Bronchial smooth muscle cell (primary cell): ENCODE measurements at places on chromosomes 2 and 18. TPM values are rescaled to one million over a fixed set of nuclear protein-coding genes. Genes with fewer than 3 reads are reported as not detected.

The TACR1 gene
- 0.16 TPM in 1 of 2 replicates, not detected in the other for total RNA-seq

The IL36A gene
- total RNA-seq, result not detected in 2 replicates

The TUBB6 gene
- total RNA-seq, result 377 and 531 TPM in 2 replicates

The NEU4 gene
- 0.16 and 0.17 TPM in 2 replicates for total RNA-seq

The PCARE gene
- total RNA-seq, result not detected in 2 replicates

The CDK15 gene
- total RNA-seq, result 5.8 and 15.2 TPM in 2 replicates

The FTCDNL1 gene
- 1.1 and 1.2 TPM in 2 replicates for total RNA-seq

The DHRS9 gene
- 1.3 TPM in 1 of 2 replicates, not detected in the other for total RNA-seq

The NPC1 gene
- total RNA-seq, result 23.7 and 40.2 TPM in 2 replicates

The NEUROD1 gene
- total RNA-seq, result not detected in 2 replicates

The TSPYL6 gene
- total RNA-seq, result not detected in 2 replicates

The MC2R gene
- not detected in 2 replicates for total RNA-seq

The ZNF396 gene
- 1.4 and 2.2 TPM in 2 replicates for total RNA-seq

The LYG2 gene
- not detected in 2 replicates for total RNA-seq

The CMPK2 gene
- 0.17 and 0.47 TPM in 2 replicates for total RNA-seq

The PUM2 gene
- 33.3 and 37.7 TPM in 2 replicates for total RNA-seq

The TANC1 gene
- 11.5 and 14.7 TPM in 2 replicates for total RNA-seq

The HOXD11 gene
- total RNA-seq, result not detected in 2 replicates

The ANKRD12 gene
- 39.6 and 88.0 TPM in 2 replicates for total RNA-seq

The PARD3B gene
- 6.6 and 17.0 TPM in 2 replicates for total RNA-seq

The OSBPL1A gene
- total RNA-seq, result 47.9 and 59.4 TPM in 2 replicates

The IL1RL2 gene
- 1.9 and 2.2 TPM in 2 replicates for total RNA-seq

The MDH1B gene
- 3.2 TPM in 2 replicates for total RNA-seq

The CHST9 gene
- total RNA-seq, result not detected in 2 replicates
